ENCODE measurements at places on chromosomes 16 and 17. TPM values are rescaled to one million over a fixed set of nuclear protein-coding genes. Genes with fewer than 3 reads are reported as not detected.

CPNE7 gene
- 17.4 TPM for polyA plus RNA-seq

GINS3 gene
- polyA plus RNA-seq = 5.2 TPM

NPIPA5 gene
- polyA plus RNA-seq = 1.3 TPM

GRCh38 chr17:28712032-28712704 is 480 bp upstream of the PROCA1 start:
- peaks cover 32% of the 10 kb centered on the region for H3K36me3 ChIP-seq
- H3K27ac ChIP-seq = peak overlapping the region; percentile 79
- H3K27me3 ChIP-seq = no peaks in the 10 kb centered on the region
- H3K4me1 ChIP-seq = peaks cover 12% of the 10 kb centered on the region

DNA sequence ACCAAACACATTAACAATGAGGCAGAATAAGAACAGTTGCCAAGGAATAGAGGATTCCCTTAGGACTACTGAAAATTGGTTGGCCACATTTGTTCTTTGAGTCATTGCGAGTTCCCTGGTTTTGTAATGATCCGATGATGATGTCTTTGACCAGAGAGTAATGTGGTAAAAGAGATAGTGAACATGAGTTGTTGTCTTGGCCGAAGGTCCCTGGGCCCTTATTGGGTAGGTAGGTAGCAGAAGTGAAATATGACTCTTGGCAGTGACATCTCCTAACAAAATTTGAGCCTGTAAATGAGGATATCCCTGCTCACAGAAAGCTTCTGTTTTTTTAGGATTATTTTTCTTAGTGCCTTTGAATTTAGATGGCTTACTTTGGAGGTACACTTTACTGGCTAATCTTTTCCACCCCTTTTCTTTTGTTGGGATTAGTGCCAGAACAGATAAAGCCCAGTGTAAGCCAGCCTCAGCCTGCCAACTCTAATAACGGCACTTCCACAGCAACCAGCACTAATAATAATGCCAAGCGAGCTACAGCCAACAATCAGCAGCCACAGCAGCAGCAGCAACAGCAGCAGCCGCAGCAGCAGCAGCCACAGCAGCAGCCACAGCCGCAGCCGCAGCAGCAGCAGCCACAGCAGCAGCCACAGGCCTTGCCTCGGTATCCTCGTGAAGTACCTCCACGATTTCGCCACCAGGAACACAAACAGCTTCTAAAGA is 47.2 kb downstream of the TNRC6A start:
- no peaks in the 10 kb centered on the region for H3K27me3 ChIP-seq
- peak overlapping the region; percentile 22 for H3K27ac ChIP-seq
- H3K4me3 ChIP-seq = no peak overlapping the region
- peak; percentile 33 for DNase-seq
- peaks cover 3% of the 10 kb centered on the region for H3K4me1 ChIP-seq
- peaks cover 37% of the 10 kb centered on the region for H3K36me3 ChIP-seq

DNA sequence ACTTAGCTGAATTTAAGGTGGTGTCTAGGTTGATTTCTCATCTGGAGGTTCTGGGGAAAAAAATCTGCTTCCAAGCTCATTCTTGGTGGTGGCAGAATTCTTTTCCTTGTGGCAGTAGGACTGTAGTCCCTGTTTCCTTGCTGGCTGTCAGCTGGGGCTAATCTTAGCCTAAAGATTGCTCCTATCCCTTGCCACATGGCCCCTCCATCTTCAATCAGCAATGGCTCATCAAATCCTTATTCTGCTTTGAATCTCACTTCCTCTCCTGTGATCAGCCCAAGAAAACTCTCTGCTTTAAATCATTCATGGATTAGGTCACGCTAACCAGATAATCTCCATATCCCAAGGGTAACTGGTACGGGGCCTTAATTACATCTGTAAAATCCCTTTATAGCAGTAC is 6.6 kb downstream of the FAM20A start:
- no peaks in the 10 kb centered on the region for H3K36me3 ChIP-seq
- H3K27me3 ChIP-seq = peaks cover 18% of the 10 kb centered on the region
- H3K27ac ChIP-seq = no peak overlapping the region
- H3K4me1 ChIP-seq = no peaks in the 10 kb centered on the region
- no peak overlapping the region for H3K4me3 ChIP-seq

- H3K4me1 ChIP-seq = peaks cover 5% of the 10 kb centered on the region
- no peak for DNase-seq
- no peaks in the 10 kb centered on the region for H3K27me3 ChIP-seq
- H3K36me3 ChIP-seq = peaks cover 8% of the 10 kb centered on the region
Measured at GRCh38 chr17:63645775-63646487, 23.7 kb downstream of the MAP3K3 start.

DNA sequence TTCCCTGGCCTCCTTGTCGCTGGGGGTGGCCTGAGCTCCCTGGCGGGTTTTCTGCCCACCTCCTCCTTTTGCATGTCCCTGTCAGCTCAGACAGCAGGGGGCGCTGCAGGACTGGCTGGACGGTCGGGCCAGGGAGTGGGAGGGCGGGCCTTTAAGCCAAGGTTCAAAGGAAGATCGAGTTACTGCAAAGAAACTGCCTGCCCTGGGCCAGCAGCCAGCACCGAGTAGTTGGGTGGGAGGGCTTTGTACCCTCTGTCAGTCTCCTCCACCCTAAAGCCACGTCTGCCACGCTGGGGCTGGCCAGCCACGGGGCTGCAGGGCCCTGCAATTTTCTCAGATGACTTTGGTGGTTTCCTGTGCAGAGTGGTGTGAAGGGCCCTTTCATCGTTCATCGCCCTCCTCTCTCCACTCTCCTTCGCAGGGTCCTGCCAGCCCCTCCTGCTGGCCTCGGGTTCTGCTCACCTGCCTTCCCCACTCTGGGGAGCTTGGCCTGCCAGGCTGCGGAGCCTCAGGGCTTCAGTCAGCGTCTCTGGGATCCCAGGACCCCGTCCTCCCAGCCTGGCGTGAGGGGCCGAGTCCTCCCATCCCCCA is 12.3 kb downstream of the GPR142 start:
- H3K4me3 ChIP-seq = no peak overlapping the region
- peak; percentile 47 for DNase-seq
- H3K27me3 ChIP-seq = no peaks in the 10 kb centered on the region

- DNase-seq = peak; percentile 32
- H3K27me3 ChIP-seq = no peaks in the 10 kb centered on the region
- H3K27ac ChIP-seq = no peak overlapping the region
- no peak overlapping the region for H3K4me3 ChIP-seq
Measured at GRCh38 chr17:37571674-37572073, 37.5 kb downstream of the SYNRG start.

- no peaks in the 10 kb centered on the region for H3K27me3 ChIP-seq
- DNase-seq = peak; percentile 18
- no peak overlapping the region for H3K4me3 ChIP-seq
- H3K27ac ChIP-seq = no peak overlapping the region
- peaks cover 16% of the 10 kb centered on the region for H3K36me3 ChIP-seq
Measured at GRCh38 chr16:67120025-67120424, 10.3 kb downstream of the PHAF1 start.

GRCh38 chr17:41617698-41618097 is 5.1 kb upstream of the KRT16 start:
- H3K27me3 ChIP-seq = peaks cover 39% of the 10 kb centered on the region
- DNase-seq = no peak
- H3K4me1 ChIP-seq = no peaks in the 10 kb centered on the region
- no peak overlapping the region for H3K27ac ChIP-seq
- H3K36me3 ChIP-seq = no peaks in the 10 kb centered on the region
- H3K4me3 ChIP-seq = no peak overlapping the region

GRCh38 chr16:84735849-84736586 is 36.2 kb downstream of the USP10 start:
- no peak overlapping the region for H3K4me3 ChIP-seq
- H3K27ac ChIP-seq = no peak overlapping the region
- DNase-seq = no peak
- no peaks in the 10 kb centered on the region for H3K36me3 ChIP-seq
- H3K27me3 ChIP-seq = no peaks in the 10 kb centered on the region
- peaks cover 22% of the 10 kb centered on the region for H3K4me1 ChIP-seq

DNA sequence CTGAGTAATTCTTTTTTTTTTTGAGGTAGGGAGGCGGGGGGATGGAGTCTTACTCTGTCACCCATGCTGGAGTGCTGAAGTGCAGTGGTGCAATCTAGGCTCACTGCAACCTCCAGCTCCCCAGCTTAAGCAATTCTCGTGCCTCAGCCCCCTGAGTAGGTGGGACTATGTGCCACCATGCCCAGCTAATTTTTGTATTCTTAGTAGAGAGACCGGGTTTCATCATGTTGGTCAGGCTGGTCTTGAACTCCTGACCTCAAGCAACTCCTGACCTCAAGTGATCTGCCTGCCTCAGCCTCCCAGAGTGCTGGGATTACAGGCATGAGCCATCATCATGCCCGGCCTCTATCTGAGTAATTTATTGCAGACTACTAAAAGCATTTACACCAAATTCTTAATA is 19.4 kb downstream of the KPNB1 start:
- no peaks in the 10 kb centered on the region for H3K4me1 ChIP-seq
- H3K27me3 ChIP-seq = no peaks in the 10 kb centered on the region
- DNase-seq = no peak
- H3K4me3 ChIP-seq = no peak overlapping the region
- no peak overlapping the region for H3K27ac ChIP-seq
- H3K36me3 ChIP-seq = peaks cover 66% of the 10 kb centered on the region

- H3K4me3 ChIP-seq = no peak overlapping the region
- H3K4me1 ChIP-seq = peaks cover 2% of the 10 kb centered on the region
- no peaks in the 10 kb centered on the region for H3K36me3 ChIP-seq
- H3K27me3 ChIP-seq = no peaks in the 10 kb centered on the region
Measured at GRCh38 chr17:17570140-17570797, 21.2 kb downstream of the PEMT start.

DNA sequence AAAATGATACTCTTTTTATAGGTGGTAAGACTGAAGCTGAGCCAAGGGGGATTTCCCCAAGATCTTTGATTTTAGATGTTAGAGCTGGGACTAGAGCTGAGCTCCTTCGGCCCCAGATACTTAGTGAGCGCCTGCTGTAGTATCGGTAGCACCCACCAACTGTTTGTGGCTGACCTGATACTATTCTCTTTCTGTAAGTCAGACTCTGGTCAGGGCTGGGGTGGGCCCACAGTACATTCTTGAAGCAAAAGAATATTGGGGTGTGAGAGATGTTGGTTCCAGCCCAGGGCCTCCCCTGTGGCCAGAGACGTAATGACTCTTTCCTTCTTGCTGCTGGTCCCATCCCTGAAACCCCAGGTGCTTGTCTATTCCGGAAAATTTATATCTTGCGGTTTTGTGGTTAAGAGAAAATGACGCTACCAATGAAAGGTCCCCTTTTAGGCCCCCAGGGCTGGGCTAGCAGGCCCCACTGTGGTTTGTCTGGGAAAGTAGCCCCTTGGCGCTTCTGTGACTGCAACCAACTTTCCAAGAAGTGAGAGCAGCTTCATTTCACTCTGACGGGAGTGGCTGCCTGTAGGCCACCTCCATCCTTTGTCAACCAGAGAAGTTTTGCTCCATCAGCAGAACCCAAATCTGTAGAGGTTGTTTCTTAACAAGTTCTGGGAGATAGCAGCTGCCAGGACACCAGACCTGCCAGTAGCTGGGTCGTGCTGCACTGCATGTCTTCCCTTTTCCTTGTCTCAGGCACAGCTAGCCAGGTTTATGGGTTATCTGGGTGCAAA is 86.4 kb upstream of the LGALS9 start:
- H3K27me3 ChIP-seq = no peaks in the 10 kb centered on the region
- peak; percentile 63 for DNase-seq
- no peak overlapping the region for H3K27ac ChIP-seq
- H3K4me1 ChIP-seq = peaks cover 46% of the 10 kb centered on the region
- no peak overlapping the region for H3K4me3 ChIP-seq
- H3K36me3 ChIP-seq = peaks cover 6% of the 10 kb centered on the region

- H3K36me3 ChIP-seq = no peaks in the 10 kb centered on the region
- H3K4me1 ChIP-seq = peaks cover 15% of the 10 kb centered on the region
- peak; percentile 80 for DNase-seq
- H3K4me3 ChIP-seq = no peak overlapping the region
Measured at GRCh38 chr17:72985882-72986720, 106.4 kb downstream of the SLC39A11 start.

GRCh38 chr16:71672125-71672524 is 46.1 kb downstream of the MARVELD3 start:
- H3K27ac ChIP-seq = no peak overlapping the region
- no peak overlapping the region for H3K4me3 ChIP-seq
- DNase-seq = no peak
- no peaks in the 10 kb centered on the region for H3K27me3 ChIP-seq
- peaks cover 21% of the 10 kb centered on the region for H3K36me3 ChIP-seq

- H3K27ac ChIP-seq = no peak overlapping the region
- peak; percentile 62 for DNase-seq
- peak overlapping the region; percentile 48 for H3K4me3 ChIP-seq
- no peaks in the 10 kb centered on the region for H3K36me3 ChIP-seq
- peaks cover 45% of the 10 kb centered on the region for H3K27me3 ChIP-seq
Measured at GRCh38 chr16:57984443-57985203, 13.7 kb upstream of the CNGB1 start.

DNA sequence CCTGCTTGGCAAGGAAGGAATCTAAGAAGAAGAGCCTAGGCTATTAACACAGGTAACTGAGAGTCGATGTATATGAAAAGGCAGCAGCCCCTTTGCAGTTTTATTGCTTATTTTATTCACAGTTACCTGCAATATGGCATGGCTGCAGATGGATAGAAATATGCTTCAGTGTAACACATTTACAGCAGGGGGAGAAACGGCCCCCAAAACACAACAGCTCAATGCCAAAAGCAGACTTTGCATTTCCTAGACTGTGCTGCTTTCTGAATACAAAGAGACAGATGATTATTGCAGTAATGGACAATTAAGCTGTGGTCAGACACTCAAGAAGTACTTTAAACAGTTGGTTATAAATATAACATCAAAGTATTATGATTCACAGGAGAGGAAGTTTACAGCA is 108.0 kb upstream of the CDH13 start:
- H3K36me3 ChIP-seq = no peaks in the 10 kb centered on the region
- peaks cover 7% of the 10 kb centered on the region for H3K27me3 ChIP-seq
- H3K4me1 ChIP-seq = no peaks in the 10 kb centered on the region

- no peak overlapping the region for H3K27ac ChIP-seq
- DNase-seq = no peak
- H3K4me3 ChIP-seq = no peak overlapping the region
Measured at GRCh38 chr17:20280851-20281250, 186.5 kb downstream of the LGALS9B start.

DNA sequence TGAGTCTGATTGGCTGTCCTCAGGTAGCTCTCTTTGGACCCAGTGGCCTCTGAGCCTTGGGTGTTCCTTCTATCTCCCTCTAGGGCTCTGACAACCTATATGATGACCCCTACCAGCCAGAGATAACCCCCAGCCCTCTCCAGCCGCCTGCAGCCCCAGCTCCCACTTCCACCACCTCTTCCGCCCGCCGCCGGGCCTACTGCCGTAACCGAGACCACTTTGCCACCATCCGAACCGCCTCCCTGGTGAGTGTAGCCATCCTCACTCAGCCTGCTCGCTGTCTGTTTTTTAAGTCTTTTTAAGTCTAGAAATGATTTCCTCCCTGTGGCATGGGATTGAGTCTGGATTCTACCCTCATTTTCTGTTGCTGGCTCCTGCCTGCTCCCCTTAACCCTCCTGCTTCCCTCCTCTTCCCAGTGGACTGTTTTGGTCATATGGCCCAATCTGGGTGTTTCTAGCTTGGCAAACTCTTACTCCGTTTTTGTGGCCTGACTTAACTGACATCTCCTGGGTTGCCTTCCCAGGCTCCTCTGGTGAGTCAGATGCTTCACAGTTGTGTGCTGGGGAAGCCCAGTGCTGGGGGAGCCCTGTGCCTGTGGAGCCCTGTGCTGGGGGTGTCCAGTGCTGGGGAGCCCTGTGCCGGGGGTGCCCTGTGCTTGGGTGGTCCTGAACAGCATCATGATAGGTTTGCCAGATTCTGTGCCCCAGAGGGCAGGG is 9.9 kb downstream of the TAOK2 start:
- peaks cover 84% of the 10 kb centered on the region for H3K36me3 ChIP-seq
- no peaks in the 10 kb centered on the region for H3K4me1 ChIP-seq
- no peaks in the 10 kb centered on the region for H3K27me3 ChIP-seq
- no peak overlapping the region for H3K4me3 ChIP-seq
